Stimulated activated CD8-positive, alpha-beta memory T cell treated with anti-CD3 and anti-CD28 coated beads, Interleukin-7, amount 100 ng/mL, for 1 hour (primary cell): ENCODE measurements at places on chromosomes 1 and 21.

- DNase-seq, result no peak
Measured at GRCh38 chr1:77725706-77726105, 33.9 kb downstream of the USP33 start.

- DNase-seq, result no peak
Measured at GRCh38 chr1:201741763-201742342, 87.1 kb upstream of the IPO9 start.

GRCh38 chr1:19735440-19736127, 64.1 kb downstream of the TMCO4 start:
- no peak for DNase-seq

DNA sequence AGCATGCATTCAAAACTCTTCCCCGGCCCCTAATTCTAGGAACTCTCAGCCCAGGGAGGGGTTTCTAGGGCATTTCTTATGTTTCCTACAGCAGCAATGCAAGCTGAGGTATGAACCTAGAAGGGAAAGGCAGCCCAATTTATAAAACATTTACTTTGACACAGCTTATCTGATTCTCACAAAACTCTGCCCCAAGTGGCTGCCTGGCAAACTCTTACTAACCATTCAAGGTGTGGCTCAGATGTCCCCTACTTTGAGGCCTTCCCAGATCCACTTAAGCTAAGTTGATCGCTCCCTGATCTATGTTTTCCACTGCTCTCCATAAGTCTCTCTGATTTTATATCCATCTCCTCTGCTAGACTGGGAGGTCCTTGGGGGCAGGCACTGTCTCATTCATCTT, 35.4 kb downstream of the AK2 start:
- DNase-seq, result no peak

DNA sequence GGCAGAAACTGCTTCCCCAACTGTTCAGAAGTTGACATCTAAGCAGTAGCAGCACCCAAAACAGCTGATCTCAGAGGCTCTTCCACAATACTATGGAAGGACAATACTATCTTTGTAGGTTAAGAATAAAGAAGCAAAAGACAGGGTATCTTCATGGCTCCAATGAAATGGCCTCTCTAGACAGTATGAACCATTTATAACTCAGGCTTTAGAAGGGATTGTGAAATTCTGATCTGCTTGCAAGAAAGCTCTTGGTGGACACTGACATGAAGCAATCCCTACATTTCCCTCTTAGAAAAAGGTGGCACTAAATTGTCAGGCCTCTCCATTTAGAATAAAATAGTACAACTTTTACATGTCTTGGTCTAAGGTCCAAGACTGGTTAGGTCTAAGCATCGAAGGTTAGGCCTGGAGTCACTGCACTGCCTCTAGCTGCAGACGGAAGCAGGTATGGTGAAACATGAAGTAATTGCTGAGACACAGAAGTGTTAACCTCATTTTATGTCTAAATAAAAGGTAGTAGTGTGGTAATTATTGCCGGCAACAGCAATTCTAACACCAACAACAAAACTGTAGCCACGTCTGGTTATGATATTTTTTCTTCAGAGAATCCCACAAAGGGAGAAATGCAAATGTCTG, 50.6 kb upstream of the HP1BP3 start:
- no peak for DNase-seq

DNA sequence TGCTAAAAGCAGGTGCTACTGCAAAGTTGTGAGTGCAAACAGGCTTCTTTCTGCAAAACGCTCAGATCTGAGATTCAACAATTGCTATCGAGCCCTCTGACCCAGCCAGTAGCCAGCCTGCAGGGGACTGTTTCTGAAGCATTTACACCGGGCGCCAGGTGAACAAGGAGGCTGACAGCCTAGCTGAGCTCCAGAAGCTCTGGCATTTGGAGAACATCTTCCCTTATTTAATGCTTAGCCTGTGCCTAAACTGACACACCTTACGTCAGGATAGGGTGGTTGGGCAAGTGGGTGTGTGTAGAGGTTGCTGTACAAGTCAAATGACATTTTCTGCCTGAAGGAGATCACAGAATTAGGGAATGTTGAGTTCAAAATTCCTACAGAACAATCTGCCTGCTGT, 15.8 kb upstream of the PLA2G2C start:
- no peak for DNase-seq

DNA sequence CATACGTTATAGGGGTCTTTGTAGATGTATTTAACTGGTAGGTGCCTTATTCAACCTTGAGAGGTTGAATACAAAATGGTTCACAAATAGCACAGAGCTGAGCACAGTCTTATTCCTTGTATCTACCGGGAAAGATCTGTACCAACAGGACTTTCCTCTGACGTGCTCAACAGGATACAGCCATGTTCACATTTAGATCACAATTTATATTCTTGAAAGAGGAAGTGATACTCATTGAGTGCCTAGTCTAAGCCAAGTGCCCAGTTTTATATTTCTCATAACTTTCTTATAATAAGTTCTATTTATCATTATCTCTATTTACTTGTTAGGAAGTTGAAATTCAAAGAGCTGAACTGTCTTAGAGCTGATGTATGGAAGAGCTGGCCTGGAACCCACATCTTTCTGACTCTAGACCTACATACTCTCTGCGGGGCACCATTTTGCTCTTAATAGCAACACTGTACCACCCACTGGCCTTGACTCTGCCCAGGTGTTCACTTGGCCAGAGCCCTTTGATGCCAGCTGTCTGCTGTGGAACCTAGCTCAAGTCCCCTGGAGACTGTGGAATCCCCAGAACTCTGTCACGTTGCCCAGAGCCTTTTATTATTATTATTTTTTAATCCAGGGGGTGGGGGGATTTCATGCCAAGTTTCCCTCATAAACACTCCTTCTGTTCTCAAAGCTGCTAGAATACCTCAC, 156.2 kb downstream of the TPR start:
- no peak for DNase-seq
